ENCODE measurements at places on chromosomes 13 and 19.

- no peak for DNase-seq
Observed at GRCh38 chr13:78426183-78426582, 177.2 kb downstream of the POU4F1 start.

GRCh38 chr19:18220632-18221275, 5.5 kb downstream of the PDE4C start:
- DNase-seq = no peak

DNA sequence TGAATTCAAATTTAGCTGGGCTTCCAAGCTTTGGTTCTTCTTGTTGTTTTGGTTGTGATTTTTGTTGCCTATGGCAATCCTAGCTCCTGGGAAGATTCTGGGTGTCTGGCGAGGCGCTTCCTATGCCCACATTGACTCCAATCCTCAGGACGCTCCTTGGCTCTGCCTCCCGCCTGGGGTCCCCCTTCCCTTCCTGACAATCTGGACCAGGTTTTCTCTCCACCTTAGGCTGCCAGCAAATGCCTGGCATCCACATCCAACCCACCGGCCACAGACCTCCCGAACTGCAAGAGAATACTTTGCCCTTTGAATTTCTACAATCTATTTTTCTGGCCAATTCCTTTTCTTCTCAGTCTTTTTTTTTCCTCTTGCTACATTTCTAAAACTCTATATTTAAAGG, 186.9 kb upstream of the UBL3 start:
- no peak for DNase-seq

DNA sequence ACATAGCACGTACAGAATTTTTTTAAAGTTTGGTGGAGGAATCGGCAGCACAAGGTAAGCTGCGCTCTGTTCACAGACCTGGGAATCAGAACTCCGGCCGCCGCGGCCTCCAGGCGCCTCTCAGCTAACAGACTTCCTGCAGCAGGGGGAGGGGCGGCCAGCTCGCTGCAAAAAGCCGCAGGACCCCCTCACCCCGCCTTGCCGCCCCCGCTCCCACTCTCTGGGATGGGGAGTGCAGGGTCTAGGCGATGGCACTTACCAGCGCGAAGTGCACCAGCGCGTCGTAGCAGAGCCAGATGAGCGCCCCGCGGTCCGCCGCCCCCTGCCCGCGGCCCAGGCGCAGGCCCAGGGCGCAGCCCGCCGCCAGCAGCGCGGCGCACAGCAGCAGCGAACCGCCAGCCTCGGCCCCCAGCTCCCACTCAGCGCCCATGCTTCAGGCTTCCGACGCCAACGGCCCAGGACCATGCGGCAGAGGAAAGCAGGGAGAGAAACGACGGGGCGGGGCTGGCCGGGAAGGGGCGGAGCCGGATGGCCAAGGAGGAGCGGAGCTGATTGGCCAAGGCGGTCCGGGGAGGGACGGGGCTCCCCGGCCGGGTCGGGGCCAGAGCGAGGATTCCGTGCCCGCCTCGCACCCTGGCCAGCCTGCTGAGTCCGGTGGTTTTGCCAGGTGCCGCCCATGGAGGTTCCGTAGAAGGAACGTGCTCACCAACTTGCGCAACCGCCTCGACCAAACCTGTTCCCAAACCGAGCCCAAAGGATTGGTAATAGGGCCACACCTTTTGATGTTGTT, at the start of gene EBPL:
TSS of gene EBPL (minus strand) at position 492 of the 790 bp plus-strand sequence. CDS start at position 430, 62 bp downstream.
- peak; percentile 94 for DNase-seq

- DNase-seq = peak; percentile 38
Observed at GRCh38 chr13:46553521-46553885, 533 bp downstream of the LRCH1 start.

GRCh38 chr19:7486923-7487322, 1.9 kb downstream of the PEX11G start:
- DNase-seq = no peak

- DNase-seq = no peak
Observed at GRCh38 chr13:80360453-80360800, 19.5 kb upstream of the SPRY2 start.

DNA sequence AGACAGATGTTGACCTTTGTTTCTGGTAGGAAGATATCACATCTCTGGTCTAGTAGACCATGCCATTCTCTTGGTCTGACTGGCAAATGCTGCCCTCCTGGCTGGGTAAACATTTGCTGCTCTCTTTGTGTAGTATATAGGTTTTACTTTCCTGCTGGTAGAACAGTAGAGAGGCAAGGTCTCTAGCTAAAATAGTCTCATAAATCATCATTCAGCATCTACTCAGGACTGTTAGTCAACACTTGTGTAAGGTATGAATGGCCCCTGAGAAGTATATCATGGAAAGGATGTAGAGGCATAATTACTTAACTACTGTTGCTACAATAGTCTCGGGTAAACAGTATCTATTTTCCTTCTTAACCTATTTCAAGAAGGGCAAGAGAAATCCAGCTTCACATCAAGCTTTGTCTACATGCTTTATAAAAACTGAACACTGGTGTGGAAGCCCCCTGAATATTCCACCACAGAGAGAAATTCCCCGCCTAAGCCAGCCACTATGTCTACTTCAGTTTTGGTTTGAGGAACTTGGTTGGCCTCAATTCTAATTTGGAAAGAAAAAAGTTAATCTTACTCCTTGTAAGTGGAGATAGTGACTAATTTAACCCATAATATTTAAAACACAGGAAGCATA, 18.4 kb upstream of the MYCBP2 start:
- DNase-seq = no peak

- DNase-seq = peak; percentile 54
Observed at GRCh38 chr13:110616103-110617101, 1.1 kb downstream of the NAXD start.

- DNase-seq = no peak
Observed at GRCh38 chr13:66809485-66809884, 420.7 kb downstream of the PCDH9 start.

- DNase-seq = no peak
Observed at GRCh38 chr19:14107581-14108461, 9.7 kb downstream of the PRKACA start.

GRCh38 chr19:46068345-46069258, 27.8 kb upstream of the IGFL4 start:
- DNase-seq = no peak

DNA sequence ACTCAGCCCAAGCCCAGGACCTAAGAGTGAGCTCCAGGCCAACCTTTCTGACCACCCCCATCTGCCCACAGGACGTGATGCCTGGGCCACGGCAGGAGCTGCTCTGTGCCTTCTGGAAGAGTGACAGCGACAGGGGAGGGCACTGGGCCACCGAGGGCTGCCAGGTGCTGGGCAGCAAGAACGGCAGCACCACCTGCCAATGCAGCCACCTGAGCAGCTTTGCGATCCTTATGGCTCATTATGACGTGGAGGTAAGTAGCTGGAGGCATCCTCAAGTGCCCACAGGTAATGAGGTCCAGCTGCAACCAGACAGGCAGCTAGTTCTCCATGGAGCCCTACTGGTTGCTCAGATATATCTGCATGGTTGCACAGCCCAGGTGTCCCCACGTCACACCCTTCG, 14.8 kb downstream of the DDX39A start:
- no peak for DNase-seq

DNA sequence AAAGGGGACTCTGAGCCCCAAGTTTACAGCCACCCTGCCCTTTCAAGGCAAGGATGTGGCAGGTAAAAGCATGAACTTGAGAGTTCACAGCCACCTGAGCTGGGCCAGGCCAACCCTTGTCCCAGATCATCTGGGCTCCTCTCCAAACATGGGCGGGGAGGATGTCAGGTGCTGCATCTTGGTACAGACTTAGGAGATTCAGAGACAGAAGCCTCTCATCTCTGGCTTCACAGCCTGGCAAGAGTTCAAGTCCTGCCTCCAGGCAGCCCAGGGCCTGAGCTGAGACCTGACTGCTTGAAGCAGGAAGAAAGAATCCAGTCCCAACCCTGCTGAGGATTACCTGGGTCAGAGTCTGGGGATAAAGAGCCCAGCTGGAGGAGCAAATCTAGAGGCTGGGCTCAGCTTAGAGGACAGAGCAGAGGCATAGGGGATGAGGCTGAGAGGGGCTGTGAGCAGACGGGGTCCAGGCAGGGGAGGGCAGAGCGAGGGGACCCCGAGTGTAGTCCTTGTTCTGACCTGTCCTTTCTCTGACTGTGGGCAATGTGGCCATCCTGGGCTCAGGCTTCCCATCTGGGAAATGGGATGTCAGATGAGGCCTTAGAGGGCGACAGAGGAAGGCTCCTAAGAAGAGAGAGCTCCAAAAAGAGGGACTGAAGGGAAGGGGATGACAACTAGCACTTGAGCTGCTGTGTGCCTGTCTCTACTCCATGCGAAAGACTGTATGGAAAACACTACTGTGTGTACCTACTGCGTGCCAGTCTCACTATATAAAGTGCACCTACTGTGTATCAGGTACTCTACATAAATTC, 6.6 kb upstream of the OR10H5 start:
- no peak for DNase-seq

DNA sequence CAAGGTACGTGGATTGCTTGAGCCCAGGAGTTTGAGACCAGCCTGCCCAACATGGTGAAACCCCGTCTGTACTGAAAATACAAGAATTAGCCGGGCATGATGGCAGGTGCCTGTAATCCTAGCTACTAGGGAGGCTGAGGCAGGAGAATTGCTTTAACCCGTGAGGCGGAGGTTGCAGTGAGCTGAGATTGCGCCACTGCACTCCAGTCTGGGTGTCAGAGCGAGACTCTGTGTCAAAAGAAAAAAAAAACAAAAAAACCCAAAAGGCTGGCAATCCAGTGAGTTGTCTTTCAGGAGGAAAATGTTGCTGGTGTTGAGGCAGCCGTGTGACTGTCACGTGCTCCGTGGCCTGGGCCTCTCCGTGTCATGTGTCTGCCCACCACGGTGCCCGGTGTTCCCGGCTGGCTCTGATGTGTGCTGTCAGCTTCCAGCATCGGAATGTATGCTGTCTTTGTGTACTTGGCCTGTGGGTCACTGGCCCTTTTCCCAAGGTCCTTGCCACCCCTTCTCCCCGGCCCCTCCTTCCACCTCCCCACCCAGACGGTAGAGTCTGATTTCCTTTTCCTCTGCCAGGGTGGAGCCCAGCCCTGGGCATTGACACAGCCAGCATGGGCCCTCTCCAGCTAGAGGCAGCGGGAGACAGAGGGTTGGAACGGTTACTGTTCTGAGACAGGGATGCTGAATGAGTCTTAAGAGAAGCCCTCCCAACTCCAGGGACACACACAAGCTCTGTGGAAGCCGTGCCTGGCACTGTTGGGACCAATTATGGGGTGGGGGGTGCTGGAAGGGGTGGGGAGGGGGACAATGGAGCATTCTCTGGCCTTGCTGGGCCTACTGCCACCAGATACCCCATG, 7.2 kb upstream of the TUBB4A start:
- DNase-seq = no peak

DNA sequence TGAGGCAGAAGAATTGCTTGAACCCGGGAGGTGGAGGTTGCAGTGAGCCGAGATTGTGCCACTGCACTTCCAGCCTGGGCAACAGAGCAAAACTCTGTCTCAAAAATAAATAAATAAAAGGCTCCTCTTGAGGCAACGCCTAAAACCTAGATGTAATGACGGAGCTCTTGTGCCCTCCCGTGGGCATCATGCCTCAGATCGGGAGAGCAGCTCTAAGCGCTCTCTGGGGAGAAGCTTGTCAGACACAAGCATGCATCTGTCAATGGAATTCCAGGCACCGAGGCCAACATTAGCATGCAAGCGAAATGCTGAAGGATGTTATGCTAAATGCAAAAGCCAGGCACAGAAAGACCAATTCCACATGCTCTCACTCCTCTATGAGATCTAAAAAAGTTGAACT, 45.6 kb upstream of the MRI1 start:
- no peak for DNase-seq

DNA sequence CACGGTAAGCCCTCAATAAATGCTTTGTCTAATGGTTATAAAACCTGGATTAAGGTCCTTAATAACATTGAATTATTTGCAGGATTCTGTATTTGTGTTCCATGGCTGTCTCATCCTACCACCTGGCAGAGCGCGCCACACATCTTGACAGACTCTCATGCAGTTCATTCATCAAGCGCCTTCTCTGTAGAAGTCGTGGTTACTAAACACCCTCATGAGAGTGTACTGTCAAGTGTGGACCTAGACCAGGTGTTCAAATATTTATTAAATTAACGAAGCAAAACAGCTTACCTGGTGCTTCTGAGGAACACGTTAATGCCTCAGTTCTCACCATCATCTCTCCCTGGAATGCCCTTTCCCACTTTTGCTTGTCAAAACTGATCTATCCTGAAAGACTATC, 13.1 kb upstream of the FBXL3 start:
- DNase-seq = no peak

GRCh38 chr13:36341718-36342117, 4.5 kb downstream of the SPART start:
- no peak for DNase-seq
